ENCODE measurements at places on chromosomes 2 and 18.

DNA sequence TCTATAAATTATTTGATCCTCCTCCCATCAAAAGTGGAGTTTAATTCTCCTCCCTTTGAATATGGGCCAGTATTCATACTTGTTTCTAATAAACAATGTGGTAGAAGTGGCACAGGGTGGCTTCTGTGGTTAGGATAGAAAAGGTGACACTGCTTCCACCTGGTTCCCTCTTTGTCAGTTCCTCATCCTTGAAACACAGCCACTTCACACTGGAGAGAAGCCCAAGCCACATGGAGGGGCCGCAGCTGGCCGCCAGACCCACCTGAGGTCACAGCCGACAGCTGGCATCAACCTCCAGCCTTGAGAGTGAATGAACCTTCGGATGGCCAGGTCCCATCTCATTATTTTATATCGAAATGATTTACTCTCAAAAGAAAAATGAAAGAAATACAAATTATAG, 27.5 kb upstream of the SLC66A3 start:
- DNase-seq = no peak

DNA sequence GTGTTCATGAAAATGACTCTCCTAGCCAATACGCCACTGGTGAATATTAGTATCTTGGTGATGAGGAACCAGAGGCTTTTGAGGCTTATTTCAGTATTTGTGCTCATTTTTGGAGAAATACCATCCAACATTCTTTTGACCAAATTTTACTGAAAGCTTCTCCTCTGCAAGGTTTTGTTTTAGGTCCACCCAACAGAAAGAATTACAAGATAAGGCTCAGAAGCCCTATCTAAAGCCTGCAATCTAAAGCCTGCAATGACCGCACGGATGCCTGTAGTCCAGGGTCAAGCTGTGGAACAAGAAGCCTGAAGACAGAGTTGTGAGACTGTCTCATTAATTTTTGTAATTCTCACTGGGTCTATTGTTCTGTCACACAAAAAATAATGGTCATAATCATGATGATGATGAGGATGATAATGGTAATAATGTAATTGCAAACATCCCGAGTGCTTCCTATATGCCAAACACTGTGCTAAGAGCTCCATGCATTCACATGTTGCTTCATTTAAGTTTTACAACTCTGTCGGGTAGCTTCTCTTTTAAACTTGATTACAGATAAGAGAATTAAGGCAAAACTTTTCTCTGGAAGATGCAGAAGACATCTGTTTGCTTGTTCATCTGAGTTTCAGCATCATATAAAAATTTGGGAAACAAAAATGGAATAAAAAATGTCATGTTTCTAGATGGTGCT, 33.2 kb upstream of the NCOA1 start:
- no peak for DNase-seq

GRCh38 chr2:215020283-215020682, 118.1 kb downstream of the ABCA12 start:
- no peak for DNase-seq

DNA sequence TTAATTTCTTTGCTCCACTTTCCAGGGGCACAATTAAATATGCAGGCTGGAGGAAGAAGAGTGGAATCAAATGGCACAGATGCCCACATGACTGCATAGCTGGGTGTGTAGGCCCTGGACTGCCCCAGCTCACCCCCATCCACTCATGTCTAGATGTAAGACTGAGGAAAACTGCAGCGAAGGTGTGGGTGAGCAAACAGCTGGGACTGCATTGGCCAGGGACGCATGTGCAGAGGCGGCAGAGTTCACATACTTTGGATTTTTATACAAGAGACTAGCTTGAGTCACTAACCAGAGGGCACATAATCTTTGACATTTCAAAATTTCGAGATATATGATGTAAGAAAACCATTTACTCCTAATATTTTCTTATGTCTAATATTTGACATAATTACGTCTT, 60.1 kb downstream of the SPIRE1 start:
- DNase-seq = peak; percentile 76

DNA sequence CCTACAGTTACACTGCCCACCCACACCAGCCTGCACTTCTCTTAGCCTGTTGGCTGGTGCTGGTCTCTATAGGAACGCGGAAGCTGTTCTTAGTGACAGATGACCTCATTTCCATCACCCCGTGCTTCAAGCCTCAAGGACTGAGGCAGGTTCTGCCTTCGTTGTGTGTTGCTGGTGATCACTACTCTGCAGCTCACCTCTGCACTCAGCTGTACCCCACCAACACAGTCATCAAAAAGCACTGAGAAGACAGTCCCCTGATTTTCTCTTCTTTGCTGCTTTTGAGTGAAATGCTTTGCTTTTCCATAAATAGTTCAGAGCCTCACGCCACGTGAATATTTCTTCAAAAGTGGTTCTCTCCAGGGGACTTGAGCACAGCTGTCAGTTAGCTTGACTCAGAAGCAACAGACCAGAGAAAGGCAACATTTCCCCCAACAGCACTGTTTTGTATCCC, 225.7 kb upstream of the CCDC150 start:
- DNase-seq = no peak

Measured in Daoy (cell line).